Dermis lymphatic vessel endothelial cell (primary cell): ENCODE measurements at places on chromosomes 3 and 15. TPM values are rescaled to one million over a fixed set of nuclear protein-coding genes. Genes with fewer than 3 reads are reported as not detected.

The TIMP4 gene
- 0.26 and 0.98 TPM in 2 replicates for total RNA-seq

The EOMES gene
- total RNA-seq, result not detected in 2 replicates

The DISP2 gene
- total RNA-seq, result under 0.01 and 0.09 TPM in 2 replicates

The AP3B2 gene
- not detected in 2 replicates for total RNA-seq

The DGKG gene
- 0.43 and 0.54 TPM in 2 replicates for total RNA-seq

The LOXL1 gene
- total RNA-seq, result 0.17 and 0.98 TPM in 2 replicates

The ELL3 gene
- 1.5 TPM in 2 replicates for total RNA-seq

The PRSS50 gene
- total RNA-seq, result not detected in 2 replicates

The SERINC4 gene
- 0.11 TPM in 1 of 2 replicates, not detected in the other for total RNA-seq

The PLA1A gene
- 2.8 and 7.3 TPM in 2 replicates for total RNA-seq

The CLDN16 gene
- total RNA-seq, result under 0.01 TPM in 1 of 2 replicates, not detected in the other

The GHRL gene
- 0.09 and 0.22 TPM in 2 replicates for total RNA-seq

The HYAL1 gene
- total RNA-seq, result 6.4 and 7.6 TPM in 2 replicates

The TRPM1 gene
- 0.11 TPM in 1 of 2 replicates, not detected in the other for total RNA-seq

The P2RY13 gene
- not detected in 2 replicates for total RNA-seq

The ZPLD1 gene
- total RNA-seq, result under 0.01 TPM in 1 of 2 replicates, not detected in the other

The VGLL3 gene
- total RNA-seq, result 0.17 and 1.2 TPM in 2 replicates

The FBXW12 gene
- not detected in 2 replicates for total RNA-seq

The C3orf85 gene
- total RNA-seq, result not detected in 2 replicates

The CPA3 gene
- total RNA-seq, result not detected in 2 replicates

The GOLGA8M gene
- 1.2 and 4.4 TPM in 2 replicates for total RNA-seq

The PLS1 gene
- total RNA-seq, result 0.33 and 0.34 TPM in 2 replicates

The CACNA2D3 gene
- not detected in 2 replicates for total RNA-seq

The PTPRG gene
- total RNA-seq, result 9.1 and 13.6 TPM in 2 replicates

The PPP1R14D gene
- not detected in 2 replicates for total RNA-seq

The ASB14 gene
- total RNA-seq, result not detected in 2 replicates

The RARB gene
- 0.43 and 1.4 TPM in 2 replicates for total RNA-seq

The FANCD2OS gene
- total RNA-seq, result not detected in 2 replicates

The IQCF5 gene
- not detected in 2 replicates for total RNA-seq

The MESP2 gene
- total RNA-seq, result not detected in 2 replicates

The TASOR gene
- 72.4 and 96.9 TPM in 2 replicates for total RNA-seq

The ACKR2 gene
- total RNA-seq, result 5.4 and 12.5 TPM in 2 replicates

The PP2D1 gene
- total RNA-seq, result not detected in 2 replicates
